ENCODE measurements at places on chromosomes 13 and 19.

DNA sequence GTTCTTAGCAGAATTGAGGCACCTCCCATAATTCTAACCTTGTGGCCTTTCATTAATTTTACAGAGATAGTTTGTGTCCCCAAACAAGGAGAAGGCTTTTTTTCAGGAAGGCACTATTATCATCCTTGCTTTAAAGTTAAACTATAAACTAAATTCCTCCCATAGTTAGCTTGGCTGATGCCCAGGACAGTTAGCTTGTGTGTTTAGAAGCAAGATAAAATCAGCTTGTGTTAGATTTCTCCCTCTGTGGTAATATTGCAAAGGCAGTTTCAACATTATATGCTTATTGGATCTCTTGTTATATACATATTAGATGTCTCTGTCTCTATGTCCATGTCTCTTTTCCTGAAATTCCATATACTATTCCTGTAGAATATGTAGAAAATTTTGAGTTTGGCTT lies 342.7 kb downstream of the TBC1D4 start:
- no peak for DNase-seq

DNA sequence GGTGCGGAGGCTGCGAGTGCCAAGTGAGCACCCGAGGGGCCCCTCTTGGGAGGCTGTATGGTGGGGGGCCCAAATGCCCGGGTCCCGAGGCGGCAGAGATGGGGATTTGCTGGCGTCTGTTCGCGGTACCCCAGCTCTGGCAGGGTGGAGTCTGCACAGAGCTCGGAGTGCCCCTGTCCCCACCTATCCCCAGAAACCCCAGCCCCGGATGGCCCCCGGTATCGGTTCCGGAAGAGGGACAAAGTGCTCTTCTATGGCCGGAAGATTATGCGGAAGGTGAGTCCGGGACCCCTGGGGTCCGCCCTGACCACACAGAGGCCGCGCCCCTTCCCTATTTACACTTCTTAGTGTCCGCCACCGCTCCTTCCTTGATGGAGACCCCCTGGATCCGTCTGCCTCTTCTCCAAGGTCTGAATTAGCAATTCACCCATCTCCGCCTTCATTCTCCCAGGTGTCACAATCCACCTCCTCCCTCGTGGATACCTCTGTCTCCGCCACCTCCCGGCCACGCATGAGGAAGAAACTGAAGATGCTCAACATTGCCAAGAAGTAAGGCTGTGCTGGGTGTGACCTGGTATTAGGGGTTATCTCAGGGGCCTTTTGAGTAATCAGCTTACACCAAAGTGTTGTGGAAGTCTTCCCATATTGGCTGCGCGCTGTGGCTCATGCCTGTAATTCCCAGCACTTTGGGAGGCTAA lies 630 bp downstream of the PNPLA6 start:
- no peak for DNase-seq

GRCh38 chr19:38441657-38442348 lies 8.3 kb downstream of the RYR1 start:
- DNase-seq: no peak

DNA sequence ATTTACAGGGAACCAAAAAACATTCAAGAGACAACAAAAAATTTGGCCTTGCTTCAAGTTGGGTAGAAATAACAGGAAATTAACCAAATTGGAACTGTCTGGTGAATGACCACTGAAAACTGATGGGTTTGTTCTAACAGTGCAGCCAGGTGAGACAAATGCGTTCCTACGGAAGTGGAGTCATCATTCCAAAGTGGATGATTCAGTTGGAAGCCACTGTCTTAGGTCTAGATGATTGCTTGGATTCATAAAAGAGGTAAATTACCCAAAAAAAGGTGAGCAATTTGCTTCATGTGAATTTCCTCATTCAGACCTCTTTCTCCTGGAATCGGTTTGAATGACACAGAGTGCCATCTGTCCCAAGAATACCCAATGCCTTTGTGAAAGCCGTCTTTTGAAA lies 87.1 kb upstream of the IPO5 start:
- no peak for DNase-seq
